ENCODE measurements at places on chromosomes 12 and 14.

DNA sequence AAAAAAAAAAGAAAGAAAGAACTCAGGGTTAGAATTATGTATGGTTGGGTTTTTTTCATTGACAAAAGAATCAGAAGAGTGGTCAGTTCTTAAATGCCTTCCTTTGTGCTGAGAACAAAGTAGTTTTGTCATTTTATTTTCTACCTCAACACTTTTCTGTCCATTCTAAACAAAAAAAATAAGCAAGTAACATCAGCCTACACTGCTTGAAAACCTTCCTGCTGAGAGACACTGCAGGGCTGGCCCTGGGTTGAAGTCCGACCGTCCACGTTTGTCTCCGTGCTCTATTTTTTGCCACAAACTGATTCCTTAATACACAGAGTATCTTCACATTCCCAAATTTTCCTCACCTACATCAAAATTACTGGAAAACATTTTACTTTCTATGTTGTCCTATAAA is 211.6 kb upstream of the PDZRN4 start:
- DNase-seq = no peak

DNA sequence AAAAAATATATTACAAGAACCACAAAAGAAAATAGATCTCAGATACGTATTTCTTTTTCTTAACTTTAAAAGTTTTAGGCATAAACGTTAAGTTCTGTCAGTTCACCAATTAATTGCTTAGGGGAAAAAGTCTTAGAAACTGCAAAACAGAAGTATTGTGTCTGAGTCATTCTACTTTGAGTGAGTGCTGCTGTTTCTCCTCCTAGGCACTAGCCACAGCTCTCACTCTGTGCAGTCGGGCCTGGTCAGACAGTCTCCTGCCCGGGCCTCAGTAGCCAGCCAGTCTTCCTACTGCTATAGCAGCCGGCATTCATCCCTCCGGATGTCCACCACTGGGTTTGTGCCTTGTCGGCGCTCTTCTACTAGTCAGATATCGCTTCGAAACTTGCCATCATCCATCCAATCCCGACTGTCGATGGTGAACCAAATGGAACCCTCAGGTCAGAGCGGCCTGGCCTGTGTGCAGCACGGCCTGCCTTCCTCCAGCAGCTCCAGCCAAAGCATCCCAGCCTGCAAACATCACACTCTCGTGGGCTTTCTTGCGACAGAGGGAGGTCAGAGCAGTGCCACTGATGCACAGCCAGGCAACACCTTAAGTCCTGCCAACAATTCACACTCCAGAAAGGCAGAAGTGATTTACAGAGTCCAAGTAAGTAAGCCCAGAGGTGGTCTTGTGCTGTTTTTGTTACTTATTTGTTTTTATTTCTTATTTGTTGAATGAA is 201.3 kb downstream of the PCNX1 start:
- DNase-seq = no peak

GRCh38 chr14:64918216-64918615 is 4.0 kb downstream of the CHURC1 start:
- no peak for DNase-seq

DNA sequence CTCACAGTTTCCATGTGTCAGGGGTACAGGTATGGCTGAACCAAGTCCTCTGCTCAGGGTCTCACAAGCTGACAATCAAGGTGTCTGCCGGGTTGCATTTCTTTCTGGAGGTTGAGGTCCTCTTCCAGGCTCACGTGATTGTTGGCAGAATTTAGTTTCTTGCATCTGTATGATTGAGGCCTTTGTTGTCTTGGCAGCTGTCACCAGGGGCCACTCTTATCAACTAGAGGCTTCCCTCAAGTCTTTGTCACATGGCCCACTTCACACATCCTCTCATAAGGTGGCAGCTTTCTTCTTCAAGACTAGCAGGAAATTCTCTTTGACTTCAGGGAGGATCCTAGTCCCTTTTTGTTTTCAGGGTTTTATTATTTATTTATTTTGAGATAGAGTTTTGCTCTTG is 46.0 kb upstream of the FOS start:
- DNase-seq = no peak

DNA sequence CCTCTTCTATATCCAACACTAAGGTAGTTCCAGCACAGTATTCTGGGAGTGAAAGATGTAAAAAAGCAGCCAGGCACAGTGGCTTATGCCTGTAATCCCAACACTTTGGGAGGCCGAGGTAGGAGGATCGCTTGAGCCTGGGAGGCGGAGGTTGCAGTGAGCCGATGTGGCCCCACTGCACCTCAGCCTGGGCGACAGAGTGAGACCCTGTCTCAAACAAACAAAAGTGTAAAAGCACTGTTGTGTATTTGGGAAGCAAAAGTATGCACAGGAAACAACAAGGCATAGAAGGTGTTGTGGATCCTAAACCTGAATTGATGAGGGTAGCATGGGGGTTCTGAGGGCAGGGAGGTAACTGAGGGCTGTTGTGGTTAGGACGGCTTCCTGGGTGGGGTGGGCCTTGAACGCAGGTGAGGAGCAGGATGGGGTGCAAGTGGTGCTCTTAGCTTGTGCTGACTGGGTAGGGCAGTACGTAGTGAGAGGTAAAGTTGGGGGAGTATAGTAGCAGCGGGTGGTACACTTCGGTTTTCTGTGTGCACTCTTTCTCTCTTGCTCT is 64.2 kb downstream of the RASSF3 start:
- DNase-seq = no peak
